ENCODE measurements at places on chromosomes 6 and 20.

GRCh38 chr6:107554918-107555317 is 65.0 kb downstream of the SOBP start:
- DNase-seq: no peak

GRCh38 chr20:47389867-47390347 is 33.4 kb upstream of the ZMYND8 start:
- no peak for DNase-seq

- DNase-seq: no peak
These were observed 12.4 kb downstream of the WFDC3 start for GRCh38 chr20:45779011-45779915.

DNA sequence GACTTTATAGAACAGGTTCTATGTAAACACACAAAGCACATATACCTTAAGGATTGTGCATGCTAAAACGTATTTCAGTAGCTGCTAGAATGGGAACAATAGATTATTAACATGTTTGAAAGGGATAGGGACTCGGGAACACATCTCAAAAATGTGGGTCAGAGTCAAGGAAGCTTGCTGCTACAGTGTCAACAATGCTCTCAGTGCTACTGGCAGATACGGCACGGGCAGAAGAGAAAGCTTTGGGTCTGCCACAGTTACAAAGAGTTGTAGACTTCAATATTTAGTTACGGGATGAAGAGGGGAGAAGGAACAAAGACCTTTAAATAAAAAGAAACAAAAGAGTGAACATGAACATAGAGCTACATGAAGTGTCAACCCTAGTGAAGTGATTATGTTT is 170.5 kb downstream of the BACH2 start:
- no peak for DNase-seq

DNA sequence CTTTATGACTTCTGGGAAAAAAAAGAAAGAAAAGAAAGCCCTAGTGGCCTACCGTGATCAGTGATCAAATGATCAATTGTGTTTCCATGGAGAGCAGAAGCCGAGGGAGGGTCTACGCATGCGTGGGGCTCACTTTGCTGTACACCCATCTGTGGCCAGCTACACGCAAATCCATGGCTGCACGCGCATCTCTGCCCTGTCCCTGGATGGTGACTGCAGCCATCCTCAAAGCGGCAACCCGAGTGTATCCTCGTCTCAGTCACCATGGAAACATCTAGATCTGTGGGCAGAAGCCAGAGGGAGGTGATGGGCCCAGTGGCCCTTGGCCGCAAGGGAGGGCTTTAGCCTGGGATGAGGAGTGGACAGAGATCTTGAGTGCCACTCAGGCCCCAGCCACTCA is 785 bp upstream of the ULBP3 start:
- DNase-seq: no peak

DNA sequence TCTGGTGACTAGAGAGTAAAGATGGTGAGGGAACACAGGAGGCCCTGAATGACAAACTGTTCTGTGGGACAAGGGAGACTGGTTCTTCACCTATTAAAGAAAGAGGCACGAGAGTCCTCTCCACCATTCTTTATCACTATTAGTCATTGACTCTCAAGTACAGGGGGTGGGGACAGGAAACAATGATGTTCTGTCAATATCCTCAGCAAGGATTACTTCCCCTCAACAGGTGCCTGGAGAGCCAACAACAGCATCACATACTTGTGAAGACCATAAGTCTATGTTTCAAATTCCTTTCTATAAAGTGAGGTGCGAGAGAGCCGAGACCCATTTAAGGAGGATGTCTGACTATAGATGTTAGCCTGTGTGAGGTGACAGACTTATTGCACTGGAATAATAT is 72.4 kb upstream of the TBC1D7 start:
- no peak for DNase-seq

- no peak for DNase-seq
These were observed 308.9 kb upstream of the FOXQ1 start for GRCh38 chr6:1002989-1003388.

- peak; percentile 2 for DNase-seq
These were observed 381.2 kb downstream of the C6orf118 start for GRCh38 chr6:164928057-164928727.

All from NCI-H2081 (cell line).